ENCODE measurements at places on chromosomes 4 and X.
A peak's percentile ranks its signal among the peaks of the same experiment; 100 is the strongest.

DNA sequence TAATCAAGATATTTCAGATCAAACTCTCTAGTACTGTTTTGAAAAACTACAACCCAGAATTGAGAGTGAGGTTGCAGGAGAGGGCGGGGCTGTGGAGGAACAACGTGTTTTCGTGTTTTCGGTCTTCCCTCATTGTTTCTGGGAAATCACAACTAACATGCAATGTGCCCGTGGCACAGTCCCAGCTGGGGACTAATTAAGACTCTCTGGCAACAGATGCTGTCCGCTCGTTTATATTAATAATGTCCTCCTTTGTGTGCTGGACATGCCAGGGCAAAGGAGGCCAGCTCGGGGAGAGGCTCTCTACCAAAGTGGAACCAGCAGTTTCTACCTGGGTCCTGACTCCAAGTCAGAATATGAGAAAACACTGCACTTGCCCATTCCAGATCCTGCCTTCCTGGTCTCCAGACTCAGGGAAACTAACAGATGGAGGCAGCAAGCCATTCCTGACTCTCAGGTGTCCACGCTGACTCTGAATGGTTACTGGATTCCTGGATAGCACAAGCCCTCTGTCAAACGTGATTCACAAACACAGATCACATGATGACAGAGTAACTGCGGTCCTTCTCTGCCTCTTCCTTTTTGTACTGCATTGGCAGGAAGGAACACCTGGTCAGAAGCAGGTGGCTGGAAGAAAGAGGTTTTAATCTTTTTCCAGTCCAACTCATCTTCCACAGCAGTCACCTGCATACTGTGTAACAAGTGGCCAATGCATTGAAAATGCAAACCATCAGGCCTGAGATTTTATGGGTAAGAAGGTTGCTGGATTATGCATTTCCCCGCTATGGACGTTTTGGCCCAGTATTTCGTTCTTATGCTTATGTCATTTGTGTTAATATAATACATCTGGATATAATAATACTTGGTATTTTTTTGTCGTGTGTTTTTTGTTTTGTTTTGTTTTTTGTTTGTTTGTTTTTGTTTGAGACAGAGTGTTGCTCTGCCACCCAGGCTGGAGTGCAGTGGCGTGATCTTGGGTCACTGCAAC lies 65.0 kb downstream of the COQ2 start:
- peak; percentile 56 for DNase-seq

- DNase-seq: no peak
These were observed 139.2 kb downstream of the SHOX start for GRCh38 chrX:769796-770195.

DNA sequence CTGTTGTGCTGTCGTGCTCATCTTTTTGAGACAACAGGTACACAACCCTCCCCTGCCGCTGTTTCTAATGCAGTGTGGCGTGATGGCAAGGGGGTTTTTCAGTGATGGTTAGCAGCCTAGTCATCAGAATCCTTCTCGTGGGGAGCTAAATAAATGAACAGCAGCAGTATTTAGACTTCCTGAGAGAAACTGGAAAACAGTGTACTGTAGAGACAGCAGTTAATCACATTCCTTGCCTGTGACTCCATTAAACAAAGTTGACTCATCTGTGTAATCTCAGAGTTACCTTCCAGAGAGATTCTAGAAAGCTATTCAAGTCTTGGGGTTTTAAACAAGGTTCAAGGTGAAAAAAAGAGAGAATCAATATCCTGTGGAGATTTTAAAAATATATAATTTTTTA lies 1753.2 kb upstream of the PCDH7 start:
- no peak for DNase-seq

DNA sequence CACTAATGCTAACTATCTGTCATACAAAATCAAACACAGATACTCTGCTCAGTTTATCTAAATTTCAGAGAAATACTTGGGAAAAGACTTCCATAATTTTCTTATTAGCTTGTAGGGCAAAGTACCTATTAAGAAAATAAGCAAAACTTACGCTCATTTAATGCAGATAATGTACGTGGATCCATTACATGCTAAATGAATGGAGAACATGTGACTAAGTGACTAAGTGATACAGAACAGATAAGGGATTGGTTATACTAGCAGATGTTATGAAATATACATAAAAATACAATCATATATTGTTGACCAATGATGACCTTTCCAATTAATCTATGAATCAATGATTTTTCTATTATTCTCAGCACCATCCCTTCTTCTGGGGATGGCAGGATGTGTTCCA lies 25.7 kb downstream of the EREG start:
- no peak for DNase-seq
